ENCODE measurements at places on chromosomes 2 and 18.
A peak's percentile ranks its signal among the peaks of the same experiment; 100 is the strongest.

DNA sequence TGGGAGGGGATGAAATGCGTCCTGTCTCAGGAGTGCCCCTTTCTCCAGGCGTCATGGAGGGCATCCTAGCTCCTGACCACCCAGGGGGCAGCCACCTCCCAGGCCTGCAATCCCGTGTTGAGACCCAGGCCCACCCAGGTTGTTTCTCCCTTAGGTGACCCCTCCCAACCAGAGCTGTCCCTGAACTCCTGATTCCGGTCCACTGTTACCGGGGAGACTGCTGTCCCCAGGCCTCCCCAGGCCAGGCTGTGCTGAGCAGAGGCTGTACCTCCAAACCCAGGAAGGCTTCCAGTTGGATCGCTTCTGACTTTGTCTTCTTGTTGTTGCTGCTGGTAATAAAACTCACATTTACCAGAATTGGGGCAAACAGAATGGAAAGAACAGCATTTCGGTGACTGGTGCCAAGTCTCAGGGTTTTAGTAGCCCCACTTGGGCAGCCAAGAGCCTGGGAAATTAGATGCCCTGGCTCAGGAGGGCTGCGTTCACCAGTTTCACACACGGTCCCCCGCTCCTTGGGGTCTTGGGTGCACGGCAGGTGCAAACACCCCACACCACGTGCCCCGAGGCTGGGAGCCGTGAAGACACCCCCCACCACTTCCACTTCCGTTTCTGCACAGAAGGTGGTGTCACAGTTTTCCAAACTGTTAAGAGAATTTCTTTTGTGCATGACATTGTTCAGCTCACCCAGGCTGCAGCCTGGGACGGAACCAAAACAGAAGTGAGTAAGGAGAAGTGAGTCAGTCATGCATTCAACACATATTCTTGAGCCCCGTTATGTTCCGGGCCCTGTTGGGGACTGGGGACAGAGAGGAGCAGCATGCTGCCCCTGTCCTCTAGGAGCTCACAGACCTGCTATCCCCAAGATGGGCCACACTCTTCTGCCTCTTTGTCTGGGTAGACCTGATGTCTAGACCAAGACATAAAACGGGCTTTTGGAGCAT lies 29.4 kb downstream of the ITM2C start:
- no peak for DNase-seq

DNA sequence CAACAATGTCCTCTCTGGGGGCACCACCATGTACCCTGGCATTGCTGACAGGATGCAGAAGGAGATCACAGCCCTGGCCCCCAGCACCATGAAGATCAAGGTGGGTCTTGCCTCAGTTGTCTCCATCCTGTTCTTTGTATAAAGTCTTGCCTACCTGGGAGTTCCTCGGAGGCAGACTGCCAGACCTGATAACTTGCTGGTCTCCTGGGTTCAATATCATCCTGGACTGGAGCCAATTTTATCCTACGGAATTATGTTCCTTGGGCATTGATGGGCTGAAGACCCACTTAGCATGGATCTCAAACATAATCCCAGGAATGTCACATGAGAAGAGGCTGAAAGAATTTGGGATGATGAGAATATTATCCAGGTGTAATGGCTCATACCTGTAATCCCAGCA lies 10.0 kb upstream of the DGUOK start:
- DNase-seq, result no peak

DNA sequence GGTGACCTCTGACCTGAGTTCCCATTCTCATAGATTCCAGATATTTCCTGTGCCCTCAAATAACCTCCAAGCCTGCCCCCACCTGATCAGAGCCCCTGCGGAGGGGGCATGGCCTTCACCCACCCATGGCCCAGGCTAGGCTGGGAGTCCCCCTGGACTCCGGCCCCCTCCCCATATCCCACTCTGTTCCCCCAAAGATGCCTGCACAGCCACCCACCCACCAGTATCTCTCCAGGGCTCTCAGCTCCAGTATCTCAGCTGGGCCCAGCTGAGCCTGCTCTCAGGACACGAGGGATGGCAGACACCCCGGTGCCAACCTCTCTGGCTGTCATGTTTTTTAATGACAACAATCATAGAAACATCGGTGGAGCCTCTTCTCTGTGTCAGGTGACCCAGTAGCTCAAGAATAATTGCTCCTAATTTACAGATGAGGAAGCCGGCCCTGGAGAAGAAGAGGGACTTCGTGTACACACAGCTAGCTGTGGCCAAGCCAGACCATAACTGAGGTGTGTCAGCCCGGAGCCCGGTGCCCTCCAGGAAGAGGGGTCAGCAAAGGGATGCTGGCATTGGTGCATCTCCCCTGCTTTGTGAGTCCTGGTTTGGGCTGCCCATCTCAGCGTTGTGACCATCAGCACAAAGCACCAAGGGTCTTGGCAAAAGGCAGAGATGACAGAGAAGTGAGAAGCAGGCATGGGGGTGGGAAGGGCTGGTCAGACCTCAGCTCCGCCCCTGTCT lies 84.4 kb downstream of the SDC1 start:
- no peak for DNase-seq

DNA sequence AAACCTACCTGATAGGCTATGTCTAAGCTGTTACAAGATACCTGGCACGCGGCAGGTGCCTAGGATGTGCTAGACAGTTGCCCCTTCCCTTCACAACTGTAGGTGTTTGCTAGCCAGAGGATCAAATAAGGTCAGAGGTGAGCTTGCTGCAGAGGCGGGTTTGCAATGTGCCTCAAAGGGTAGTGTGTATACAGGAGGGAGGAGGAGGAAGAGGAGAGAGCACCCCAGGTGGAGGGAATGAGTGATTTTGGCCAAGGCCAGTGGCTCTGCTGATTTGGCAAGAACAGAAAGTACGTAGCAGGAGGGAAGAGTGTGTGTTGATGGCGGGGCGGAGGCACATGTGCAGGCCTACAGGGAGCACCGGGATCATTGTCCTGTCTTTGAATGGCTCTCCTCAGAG lies 236.5 kb downstream of the HAUS1 start:
- DNase-seq, result no peak

DNA sequence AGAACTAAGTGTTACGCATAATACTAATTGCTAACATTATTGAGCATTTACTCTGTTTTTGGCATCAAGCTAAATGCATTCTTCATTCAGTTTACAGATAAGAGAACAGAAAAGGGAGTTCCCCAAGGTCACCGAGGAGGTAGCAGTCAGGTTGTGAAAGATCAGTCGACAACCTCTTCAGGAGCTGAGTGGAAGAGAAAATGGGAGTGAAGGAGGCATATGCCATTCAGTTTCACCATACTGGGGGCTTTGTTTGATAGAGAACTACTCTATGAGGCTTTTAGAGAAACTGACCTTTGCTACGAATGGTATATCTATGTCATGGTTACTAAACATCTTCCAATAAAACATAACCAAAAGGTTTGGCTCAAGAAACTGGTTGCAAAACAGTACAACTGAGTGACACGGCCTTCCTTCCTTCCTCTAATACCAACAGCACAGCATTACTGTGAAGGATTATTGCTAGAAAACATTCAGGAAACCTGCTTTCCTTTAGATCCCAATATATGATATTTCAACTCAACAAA lies 112.1 kb downstream of the RBMS1 start:
- no peak for DNase-seq

GRCh38 chr2:129737660-129738527 lies 241.6 kb upstream of the RAB6C start:
- DNase-seq, result no peak

- DNase-seq, result no peak
These were observed 25.8 kb downstream of the PLB1 start for GRCh38 chr2:28521663-28522062.

GRCh38 chr2:234469251-234469845 lies 27.5 kb downstream of the ARL4C start:
- no peak for DNase-seq

- no peak for DNase-seq
These were observed 22.9 kb upstream of the MTX2 start for GRCh38 chr2:176246331-176246730.

- no peak for DNase-seq
These were observed 135.5 kb downstream of the NCKAP5 start for GRCh38 chr2:133432778-133433177.

GRCh38 chr2:24336811-24337210 lies 23.5 kb downstream of the ITSN2 start:
- no peak for DNase-seq

DNA sequence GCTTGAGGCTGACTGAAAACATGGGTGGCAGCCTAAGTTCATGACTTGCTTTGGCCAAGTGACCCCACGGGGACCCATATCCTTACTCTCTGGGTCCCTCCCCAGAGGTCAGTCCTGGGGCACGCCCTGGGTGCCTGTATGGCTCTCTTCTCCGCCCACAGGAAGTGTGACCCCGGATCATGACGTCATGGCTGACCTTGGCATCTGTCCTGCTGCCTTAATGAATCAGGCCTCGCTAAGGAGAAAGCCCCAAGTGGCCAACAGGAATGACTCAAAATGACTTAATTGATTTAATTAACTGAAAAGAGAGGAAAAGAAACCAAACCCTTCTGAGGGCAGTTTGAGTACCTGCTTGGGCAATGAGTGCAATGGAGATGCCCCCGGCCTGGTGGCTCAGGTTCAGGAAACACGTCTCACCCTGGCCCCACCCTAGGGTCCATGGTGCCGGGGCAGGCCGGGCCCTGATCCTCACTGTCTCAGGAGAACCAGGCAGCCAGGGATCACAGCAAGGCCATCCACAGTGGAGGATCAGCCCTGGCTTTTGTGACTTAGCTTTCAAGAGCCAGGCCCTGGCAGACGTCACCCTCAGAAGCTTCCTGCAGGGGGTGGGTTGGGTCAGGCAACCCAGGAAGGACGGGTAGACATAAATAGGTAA lies 112.0 kb downstream of the CYP26B1 start:
- no peak for DNase-seq

DNA sequence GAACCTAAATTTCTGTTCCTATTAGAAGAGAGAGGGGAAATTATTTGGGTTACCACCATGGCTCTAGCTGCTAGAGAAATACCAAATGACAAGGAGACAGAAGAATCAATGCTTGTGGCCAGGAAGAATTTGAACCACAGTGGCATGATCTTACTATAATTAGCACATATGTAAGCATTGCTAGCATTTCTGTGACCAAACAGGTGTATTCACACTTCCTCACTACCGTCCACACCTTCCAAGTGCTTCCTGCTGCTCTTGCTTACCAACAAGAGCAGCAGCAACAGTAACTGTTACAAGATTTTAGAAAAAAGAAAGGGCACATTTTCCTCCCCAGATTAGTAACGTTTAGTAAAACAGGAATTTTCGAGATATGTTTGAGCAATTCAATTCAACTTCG lies 60.5 kb downstream of the CDH7 start:
- no peak for DNase-seq

- DNase-seq, result no peak
These were observed 10.6 kb downstream of the POU3F3 start for GRCh38 chr2:104864280-104865095.

DNA sequence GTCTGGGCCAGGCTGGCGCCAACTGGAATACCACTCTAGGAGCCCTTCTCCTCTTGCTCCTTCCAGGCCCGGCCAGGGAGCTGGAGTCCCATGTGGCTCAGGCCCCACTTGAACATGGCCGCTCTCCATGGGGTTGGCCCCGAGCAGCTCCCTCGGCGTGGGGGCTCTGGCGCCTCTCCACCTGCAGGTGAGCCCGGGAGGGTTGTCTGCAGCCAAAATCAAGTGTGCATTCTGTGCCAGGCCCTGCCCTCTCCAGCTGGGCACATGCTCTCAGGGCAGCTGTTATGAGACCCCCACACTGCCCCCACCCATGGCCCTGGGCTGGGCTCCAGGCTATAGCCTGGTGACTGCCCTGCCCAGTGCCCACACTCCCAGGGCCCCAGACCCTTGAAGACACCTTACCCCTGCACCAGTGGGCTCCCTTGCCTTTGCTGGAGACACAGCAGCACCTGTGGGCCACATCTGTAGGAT lies 45.8 kb upstream of the HS6ST1 start:
- no peak for DNase-seq

DNA sequence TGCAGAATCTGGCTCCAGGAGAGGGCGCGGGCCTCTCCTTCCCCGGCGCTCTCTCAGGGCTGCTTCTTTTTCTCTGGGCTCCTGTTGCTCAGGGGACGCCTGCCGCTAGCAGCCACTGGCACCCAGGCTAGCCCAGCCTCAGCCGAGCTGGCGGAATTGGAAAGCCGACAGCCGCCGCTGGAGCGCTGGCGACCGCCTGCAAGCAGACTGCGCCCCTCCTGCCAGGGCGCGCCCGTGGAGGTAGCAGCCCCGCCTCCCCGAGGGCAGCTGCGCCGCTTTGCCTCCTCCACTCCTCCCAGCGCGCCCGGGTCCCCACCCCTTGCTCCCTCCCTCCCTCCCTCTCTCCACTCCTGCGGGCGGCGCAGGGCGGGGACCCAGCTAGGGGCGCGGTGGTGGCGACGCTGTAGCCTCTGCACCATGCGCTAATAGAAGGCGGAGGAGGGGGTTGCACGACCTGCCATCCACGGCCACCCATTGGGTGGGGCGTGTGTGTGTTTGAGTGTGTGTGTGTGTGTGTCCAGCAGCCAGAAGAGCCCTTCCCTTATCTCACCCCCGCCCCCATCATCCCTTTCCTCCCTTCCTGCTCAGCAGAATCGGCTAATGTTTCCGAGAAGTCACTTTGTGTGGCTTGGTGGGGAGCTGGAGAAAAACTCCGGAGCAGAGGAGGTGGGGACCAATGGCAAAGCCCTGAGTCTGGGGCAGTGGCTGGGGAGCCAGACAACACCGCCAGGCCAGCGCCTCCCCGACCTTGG lies at the start of gene SCN9A:
Gene SCN9A (minus strand): TSS at position 209 of the 752 bp plus-strand sequence. CDS start 64,188 bp downstream, outside the sequence.
- peak; percentile 64 for DNase-seq

GRCh38 chr2:41283079-41283775 lies 764.6 kb upstream of the PKDCC start:
- no peak for DNase-seq

DNA sequence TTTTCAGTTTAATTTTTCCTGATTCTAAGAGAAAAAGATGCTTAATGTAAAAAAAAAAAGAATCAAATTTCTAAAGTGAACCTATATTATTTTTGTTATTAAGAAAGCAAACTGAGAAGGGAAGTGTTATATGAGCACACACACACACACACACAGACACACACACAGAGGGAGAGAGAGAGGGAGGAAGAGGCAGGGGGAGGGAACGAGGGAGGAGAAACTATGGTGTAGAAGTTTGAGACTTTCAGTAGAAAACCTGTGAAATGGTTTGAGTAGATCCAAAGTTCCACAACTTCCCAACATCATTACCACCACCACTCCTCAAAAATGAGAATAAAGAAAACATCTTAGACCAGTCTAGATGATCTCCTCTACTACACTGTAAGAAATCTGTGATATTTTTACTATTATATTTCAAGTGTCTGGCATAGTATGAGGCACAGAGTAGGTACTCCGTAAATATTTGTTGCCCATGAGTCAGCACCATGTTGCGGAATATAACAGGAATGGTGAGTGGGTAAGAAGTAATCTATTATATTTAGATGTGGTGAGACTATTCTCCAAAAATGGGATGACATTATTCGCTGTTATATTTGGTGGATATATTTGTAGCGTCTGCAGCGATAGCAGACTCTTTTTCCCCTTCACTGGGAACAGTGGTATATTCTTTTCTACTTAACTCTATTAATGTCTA lies 149.4 kb upstream of the DNMT3A start:
- no peak for DNase-seq
